ENCODE measurements at places on chromosomes 7 and 10.

DNA sequence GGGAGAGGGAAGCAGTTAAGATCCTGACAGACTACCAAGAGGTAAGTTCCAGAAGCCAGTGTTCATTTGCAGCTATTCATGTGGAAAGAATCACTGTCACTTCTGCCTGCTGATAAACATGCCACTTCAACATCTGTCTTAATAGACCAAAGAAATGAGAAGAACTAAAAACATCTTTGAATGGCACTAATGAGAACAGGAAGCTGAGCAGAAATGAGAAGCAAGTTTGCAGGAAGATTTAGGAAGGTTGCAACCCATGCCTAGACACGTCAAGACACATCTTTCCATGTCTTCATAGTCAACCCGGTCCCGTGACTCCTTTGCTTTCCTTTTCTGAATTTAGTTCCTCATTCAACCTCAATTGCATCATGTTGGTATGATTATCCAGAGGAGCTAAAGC, 180.0 kb downstream of the PDE1C start:
- DNase-seq: no peak

DNA sequence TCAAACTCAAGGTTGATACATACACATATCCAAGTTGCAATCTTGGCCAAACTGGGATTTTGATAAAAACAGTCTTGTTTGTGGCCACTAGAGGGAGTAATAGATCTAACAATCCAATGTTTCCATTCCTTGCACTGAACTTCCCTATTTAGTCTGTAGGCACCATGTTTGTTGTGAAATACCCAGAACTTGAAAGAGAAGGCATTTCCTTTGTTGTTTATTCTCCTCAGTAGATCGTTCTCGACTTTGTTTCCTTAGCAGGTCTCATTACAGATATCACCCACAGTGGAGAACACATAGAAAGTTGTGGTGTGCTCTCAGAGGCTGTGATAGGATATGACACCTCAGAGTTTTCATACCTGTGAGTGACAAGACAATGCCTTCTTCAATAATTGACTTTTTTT, 70.3 kb upstream of the MXI1 start:
- peak; percentile 21 for DNase-seq

GRCh38 chr7:116949941-116950801, 3.1 kb upstream of the ST7 start:
- DNase-seq: no peak

GRCh38 chr7:126605553-126605952, 647.2 kb downstream of the GRM8 start:
- DNase-seq: peak; percentile 24

Data from NCI-H510A (cell line).